ENCODE measurements at places on chromosomes 1 and 21.

- no peak for DNase-seq
Observed at GRCh38 chr21:33871171-33871570, 44.4 kb downstream of the ATP5PO start.

DNA sequence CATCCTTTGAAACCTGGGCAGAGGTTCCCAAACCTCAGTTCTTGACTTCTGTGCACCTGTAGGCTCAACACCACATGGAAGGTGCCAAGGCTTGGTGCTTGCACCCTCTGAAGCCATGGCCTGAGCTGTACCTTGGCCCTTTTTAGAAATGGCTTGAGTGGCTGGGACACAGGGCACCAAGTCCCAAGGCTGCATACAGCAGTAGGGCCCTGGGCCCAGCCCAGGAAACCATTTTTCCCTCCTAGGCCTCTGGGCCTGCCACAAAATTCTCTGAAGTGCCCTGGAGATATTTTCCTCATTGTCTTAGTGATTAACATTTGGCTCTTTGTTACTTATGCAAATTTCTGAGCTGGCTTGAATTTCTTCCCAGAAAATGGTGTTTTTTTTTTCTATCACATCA lies 65.6 kb upstream of the ACTRT2 start:
- DNase-seq, result no peak

GRCh38 chr1:101130673-101131072 lies 105.1 kb upstream of the DPH5 start:
- DNase-seq, result no peak

DNA sequence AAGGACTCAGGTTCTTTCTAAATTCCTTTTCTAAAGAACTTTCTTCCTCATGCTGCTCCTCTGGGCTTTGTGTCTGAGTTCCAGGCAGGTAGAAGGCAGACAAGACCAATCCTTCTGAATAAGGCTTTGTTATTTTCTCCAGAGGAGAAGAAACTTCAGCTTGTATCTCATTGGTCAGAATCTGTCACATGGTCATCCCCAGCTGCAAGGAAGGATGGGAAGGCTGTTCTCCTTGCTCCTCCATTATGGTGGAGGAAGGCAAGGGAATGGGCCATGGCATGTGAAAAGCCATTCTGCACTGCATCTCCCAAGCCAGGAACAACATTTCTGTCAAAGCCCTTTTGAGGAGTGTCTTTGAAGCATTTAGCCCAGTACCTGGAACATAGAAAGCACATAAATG lies 50.6 kb upstream of the NTPCR start:
- DNase-seq, result no peak

- DNase-seq, result no peak
Observed at GRCh38 chr21:26119906-26120305, 50.7 kb downstream of the APP start.

DNA sequence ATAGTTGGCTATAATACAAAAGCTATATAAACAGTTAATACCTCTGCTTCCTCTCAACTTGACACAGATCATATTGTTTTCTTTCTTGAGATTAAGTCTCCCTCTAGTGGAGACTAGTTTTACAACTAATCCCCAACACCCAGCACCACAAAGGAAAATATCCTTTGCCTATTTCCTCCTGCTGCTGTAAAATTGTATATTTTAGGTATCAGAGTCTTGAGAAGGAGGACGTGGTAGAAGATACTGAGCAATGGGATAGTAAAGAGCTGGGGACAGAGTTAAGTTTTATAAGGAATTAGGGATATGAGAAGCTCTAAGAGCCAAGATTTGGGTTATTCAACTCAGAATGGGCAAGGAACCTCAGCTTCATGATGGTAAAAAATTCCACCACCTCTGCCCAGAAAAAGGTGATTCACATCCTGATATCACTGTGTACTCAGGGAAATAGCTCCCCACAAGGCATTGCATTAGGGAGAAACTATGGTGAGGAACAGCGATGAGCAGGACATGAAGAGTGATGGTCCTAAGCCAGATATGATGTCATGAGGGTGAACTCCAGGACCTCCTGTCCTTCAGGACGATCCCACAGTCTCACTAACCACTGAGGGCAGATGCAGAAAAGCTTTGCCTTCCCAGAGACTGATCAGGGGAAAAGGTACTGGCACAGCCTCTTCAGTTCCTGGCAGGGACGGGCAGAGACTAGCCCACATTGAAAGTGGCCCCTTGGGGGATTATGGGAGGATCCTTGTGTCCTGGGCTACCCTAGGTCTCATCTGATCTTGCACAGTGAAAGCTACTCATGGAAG lies 14.7 kb upstream of the CFAP126 start:
- no peak for DNase-seq

GRCh38 chr1:240242601-240243144 lies 151.0 kb downstream of the FMN2 start:
- no peak for DNase-seq

DNA sequence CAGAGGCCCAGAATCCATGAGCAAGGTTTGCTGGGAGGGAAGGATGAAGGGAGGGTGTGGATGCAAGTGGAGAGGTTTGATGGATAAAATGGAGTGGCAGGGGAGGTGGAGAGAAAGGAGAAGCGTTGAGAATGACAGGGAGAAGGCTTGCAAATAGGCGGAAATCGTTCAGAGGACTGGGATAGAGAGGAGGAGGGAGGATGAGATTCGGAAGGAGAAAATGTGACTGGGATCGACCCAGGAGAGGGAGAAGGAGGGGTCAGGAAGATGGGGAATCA lies 376 bp downstream of the AVPR1B start:
- no peak for DNase-seq

- no peak for DNase-seq
Observed at GRCh38 chr1:65478379-65479026, 58.0 kb downstream of the LEPR start.

GRCh38 chr1:13478692-13479091 lies 35.1 kb downstream of the LRRC38 start:
- DNase-seq, result no peak

DNA sequence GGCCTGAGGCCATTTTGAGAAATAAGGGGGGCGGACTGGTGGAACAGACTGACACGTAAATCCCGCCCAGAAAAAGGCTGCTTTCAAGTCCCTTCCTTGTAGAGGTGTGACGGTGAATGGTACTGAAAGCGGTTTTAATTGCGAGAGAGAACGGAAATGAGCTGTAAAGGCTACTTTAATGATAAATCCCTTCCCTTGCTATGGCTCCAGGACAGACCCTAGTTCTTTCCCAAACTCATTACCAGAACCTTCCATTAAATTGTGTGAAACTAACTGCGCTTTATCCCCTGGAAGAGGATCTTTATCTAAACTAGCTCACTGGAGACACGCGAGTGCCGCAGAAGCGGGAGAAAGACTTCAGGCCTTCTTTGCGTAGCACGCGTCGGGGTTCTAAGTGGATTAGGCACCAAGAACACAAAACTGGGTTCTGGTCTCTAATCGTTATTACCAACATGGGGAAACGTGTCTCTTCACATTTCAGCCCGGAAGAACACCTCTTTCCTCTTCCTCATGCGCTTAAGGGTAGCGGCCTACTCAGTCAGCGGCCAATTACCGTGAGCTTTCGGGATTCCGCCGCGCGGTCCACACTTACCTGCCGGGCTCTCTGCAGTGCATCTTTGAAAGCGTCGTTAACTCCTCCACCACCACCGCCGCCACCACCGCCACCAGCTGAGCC lies 441 bp downstream of the FUBP1 start:
- DNase-seq, result peak; percentile 49

DNA sequence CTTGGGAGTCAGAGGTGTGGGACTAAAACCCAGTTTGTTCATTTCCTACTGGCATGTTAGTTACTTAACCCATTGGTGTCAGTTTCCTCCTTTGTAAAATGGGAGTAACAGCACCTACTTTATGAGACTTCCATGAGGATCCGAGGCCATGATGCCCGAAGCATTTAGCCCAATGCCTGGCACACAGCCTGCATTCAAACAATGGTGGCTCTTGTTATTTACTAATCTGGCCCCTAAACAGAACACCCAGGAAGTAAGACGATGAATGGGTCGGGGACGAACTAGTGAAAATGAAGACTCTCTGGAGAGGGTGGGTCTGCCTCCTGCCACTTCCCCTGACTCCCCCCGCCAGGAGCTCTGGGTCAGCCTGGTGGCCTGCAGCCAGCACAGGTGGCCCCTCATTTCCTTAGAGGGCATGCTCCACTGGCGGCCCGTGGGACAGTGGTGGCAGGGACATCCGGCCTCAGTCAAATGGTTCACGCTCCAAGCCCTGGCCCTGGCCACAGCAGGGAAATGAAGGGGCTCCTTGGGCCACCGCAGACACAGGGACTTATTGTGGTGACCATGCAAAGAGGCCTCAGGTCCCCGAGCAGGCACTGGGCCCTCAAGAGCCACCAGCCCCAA lies 9.5 kb upstream of the TAS1R2 start:
- DNase-seq, result no peak

DNA sequence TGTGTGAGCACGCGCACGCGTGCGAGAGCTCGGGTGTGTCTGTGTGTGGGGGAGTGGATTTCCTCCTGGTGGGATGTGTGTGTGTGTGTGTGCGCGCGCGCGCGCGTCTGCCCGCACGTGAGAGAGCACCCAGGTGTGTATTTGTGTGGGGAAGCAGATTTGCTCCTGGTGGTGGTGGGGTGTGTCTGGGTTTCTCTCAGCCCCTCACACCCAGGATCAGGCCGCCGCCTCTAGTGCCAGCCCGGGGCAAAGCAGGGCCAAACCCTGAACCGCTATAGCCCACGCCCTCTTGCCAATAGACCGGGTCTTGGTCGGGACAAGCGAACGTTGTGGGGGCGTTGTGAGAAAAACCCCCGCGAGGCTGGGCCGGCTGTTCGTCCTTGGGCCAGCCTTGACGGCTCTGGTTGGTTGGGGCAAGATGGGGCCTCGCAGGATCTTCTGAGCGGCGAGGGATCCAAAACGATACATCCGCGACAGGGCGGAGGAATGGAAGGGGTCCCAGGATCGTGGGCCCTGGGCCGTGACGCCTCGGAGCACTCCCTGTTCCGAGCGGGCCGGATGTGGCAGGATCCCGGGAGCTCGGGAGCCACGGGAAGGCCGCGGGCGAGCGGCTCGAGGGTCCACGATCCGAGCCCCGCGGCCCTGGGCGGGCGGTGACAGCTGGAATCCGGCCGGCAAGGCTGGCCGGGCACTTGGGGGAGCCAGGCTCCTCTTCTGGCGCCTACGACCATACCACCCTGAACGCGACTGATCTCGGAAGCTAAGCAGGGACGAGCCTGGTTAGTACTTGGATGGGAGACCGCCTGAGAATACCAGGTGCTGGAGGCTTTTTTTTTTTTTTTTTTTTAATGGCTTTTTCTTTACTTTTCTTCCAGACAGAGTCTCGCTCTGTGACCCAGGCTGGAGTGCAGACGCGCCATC lies 68.2 kb downstream of the RNF187 start:
- DNase-seq, result no peak

DNA sequence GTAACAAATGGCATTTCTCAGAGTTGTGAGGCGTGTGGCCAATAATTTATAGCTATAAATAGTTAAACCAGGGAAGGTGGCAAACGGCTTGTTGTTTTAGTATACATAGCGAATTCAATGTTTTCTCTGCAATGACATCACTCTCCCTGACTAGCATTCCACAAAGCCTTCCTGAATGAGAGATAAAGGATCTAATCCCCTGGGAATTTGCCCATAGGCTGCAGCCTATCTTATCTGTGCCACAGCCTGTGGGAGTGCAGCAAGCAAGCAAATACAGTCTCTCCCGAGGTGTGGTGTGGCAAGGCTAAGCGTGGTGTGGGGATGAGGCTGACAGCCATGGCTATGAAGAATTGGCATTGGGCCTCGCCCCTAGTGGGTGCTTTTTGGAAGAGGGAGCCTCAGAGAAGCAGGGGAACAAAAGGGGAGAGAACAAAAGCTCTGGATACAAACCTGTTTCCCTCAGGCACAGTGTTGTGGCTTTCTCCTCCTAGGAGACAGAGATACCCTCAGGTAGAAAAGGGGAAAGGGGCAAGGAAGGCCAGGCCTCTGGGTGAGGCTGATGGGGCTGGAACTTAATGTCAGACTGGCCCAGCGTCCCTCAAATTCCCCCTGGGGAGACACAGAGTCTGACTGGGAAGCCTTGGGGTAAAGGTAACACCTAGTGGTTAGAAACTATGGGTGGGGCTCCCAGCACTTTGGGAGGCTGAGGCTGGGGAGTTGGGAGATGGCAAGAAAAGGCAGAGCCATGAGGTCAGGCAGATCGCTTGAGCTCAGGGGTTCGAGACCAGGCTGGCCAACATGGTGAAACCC lies 8.9 kb downstream of the TAGLN2 start:
- no peak for DNase-seq

GRCh38 chr1:70914224-70914623 lies 133.4 kb downstream of the PTGER3 start:
- DNase-seq, result no peak

DNA sequence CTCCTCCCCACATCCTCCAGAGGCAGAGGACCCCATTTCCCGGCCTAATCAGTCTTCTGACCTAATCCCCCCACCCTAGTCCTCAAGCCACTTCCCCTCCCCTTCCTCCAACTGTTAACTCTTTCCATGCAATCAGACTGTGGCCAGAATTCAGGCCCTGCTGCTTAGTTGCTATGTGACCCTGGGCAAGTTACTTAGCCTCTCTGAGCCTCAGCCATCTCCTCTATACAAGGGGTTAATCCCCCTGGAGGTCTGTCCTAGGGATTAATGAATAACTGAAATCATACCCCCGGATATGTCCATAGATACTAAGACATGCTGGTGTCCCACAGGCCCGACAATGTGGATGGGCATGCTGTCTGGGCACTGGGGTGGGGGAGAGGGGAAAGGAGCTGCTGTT lies 18.3 kb downstream of the AHDC1 start:
- no peak for DNase-seq

DNA sequence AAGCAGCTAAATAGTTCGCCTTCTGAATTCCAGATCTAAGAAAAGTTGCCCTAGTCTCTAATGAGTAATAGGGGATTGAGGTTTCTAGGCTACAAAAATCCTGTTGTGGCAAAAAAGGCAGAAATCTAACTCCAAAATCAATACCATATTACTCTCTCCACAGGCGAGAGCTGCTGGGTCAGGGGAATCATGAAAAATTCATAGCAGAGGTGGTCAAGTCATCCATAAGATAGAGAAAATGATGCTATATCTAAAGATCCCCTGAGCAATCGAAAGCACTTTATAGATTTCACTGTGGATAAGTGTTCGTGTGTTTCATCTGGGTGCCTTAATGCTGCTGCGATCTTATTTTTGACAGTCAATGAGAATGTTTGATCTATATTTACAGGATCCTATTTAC lies 417.7 kb downstream of the AGBL4 start:
- no peak for DNase-seq

DNA sequence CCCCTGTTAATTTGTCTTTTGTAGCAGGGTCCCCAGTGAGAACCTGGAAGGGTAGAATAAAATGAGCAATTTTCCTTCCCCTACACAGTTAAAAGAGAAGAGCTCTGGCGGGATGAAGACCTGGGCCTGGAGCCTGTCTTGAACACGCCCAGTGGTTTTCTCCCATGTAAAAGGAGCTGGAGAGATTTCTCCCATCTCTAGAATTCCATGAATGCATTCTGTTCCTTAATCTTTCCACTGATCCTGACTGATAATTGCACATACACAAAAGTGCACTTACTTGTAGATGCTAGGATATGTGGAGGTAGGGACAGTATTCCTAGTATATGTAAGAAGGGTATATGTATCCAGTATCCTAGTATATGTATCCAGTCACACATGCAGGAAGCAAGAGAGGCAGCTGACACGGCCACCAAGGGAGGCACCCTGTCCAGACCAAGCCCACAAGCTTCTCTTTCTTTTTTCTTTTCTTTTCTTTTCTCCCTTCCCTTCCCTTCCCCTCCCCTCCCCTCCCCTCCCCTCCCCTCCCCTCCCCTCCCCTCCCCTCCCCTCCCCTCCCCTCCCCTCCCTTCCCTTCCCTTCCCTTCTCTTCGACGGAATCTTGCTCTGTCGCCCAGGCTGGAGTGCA lies 11.9 kb upstream of the PKNOX1 start:
- no peak for DNase-seq

Measured in activated naive CD4-positive, alpha-beta T cell (primary cell).